Esophagus squamous epithelium (tissue), 5 donors: ENCODE measurements at places on chromosomes 13 and 19.

- DNase-seq: no peak
Measured at GRCh38 chr13:50589651-50590054, 253.8 kb downstream of the DLEU7 start.

GRCh38 chr13:51731759-51732158 is 72.2 kb downstream of the DHRS12 start:
- no peak for DNase-seq

DNA sequence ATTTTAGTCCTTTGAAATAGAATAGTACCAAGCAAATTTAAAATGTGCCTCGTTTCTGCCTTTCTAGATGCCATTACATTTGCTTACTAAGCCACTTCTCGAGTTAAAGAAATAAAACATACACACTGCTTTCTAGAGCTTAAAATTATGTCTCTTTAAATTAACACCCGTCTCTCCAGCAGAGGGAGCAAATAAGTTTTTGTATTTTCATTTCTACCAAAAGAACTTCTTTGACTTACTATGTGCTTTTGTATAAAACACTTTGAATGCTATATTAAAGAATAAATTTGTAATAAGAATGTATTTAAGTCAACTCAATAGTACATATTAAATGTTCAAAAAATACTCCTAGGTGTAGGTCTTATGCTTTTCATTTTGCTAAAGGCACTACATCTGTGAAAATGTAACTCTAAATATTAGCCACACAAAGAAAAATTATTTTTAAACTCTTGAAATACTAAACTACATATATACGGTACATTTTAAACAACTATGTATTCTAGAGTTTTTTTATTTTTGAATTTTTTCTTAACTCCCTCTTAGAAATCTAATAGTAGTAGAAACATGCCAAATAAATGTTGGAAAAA is 269.3 kb upstream of the MIR17HG start:
- DNase-seq: no peak

DNA sequence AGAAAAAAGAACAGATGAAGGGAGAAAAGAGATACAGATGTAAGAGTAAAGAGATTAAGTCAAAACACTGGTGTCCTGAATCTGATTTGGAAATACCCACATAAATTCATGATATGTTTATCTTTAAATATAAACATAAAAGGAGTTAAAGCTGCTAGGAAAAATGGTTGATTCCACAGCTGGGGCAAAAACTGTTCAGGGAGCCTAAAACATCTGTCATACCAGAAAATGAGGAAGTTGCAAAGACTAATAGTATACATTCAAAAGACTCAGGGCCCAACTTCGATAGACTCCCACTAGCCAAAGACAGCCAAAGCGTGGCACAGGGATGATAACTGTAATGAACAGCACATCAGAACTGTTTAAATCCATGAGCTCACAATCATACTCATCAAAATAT is 62.0 kb downstream of the ABCC4 start:
- no peak for DNase-seq

DNA sequence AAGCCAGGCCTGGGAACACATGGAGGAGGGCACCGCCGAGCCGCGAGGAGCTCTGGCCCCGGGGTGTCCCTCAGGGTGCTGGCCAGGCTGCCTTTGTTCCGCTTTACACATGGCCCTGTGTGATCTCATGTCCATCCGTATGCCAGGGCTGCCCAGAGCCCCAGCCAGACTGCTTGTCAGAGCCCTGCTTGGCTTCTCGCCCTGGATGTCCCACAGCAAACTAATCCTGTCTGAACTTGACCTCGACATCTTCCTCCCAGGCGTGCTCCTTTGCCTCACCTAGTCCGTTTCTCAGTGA is 14.3 kb downstream of the BCKDHA start:
- DNase-seq: no peak

DNA sequence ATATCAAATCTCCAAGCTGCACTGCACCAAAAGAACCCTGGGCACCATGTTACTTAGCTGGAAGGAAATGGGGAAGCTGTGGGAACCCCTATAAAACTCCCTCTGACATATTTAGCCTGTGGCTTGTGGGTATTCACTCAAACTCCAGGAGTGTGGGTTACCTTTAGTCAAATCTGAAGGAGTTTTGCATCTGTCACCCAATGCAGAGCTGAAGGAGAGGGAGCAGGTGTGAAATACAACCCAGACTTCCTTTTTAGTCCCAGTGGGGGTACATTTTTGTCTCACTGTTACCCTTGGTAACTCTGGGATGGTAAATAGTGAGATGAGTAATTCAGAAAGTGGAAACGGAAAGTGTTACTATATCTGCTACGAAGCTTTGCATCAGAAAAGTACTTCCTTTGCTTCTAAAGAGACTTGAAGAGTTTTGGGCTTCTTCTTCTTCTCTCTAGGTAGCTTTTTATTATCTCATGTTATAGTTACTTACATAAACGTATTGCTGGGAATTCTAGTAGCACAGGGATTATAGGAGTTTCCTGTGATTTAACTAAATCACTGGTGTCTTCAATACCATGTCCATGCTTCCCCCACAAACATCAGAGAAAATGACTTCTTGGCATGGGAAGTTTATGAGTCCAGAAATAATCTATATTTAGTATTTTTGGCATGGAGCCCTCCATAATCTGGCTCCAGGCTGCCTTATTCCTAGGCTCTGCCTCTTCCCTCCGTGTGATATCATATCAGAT is 105.9 kb downstream of the AKAP11 start:
- no peak for DNase-seq

DNA sequence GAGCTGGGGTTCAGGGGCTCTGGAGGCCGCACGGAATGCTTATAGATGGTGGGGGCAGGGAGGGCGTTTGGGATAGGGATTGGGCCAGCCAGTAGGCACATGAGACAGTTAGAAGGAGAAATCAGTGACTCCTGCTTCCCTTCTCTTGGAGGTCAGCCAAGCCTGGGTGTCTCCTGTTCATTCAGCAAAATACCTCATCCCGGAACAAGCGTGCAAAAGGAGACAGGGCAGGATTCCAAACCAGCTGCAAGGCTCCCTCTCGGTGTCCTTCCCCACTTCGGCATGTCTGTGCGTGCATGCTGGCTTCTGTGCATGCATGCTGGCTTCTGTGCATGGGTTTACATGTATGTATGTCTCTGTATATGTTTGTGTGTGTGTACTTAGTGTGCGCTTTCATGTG is 37.3 kb upstream of the PEPD start:
- no peak for DNase-seq

DNA sequence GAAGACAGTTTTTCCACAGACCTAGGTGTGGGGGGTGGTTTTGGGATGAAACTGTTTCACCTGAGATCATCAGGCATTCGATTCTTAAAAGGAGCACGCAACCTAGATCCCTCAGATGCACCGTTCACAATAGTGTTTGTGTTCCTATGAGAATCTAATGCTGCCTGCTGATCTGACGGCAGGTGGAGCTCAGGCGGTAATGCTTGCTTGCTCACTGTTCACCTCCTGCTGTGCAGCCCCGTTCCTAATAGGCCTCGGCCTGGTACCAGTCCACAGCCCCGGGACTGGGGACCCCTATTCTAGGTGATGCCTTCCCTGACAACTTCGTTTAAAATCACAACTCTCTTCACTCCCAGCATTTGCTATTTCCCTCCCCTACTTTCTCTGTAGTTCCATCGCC is 149.6 kb downstream of the IER2 start:
- DNase-seq: no peak

DNA sequence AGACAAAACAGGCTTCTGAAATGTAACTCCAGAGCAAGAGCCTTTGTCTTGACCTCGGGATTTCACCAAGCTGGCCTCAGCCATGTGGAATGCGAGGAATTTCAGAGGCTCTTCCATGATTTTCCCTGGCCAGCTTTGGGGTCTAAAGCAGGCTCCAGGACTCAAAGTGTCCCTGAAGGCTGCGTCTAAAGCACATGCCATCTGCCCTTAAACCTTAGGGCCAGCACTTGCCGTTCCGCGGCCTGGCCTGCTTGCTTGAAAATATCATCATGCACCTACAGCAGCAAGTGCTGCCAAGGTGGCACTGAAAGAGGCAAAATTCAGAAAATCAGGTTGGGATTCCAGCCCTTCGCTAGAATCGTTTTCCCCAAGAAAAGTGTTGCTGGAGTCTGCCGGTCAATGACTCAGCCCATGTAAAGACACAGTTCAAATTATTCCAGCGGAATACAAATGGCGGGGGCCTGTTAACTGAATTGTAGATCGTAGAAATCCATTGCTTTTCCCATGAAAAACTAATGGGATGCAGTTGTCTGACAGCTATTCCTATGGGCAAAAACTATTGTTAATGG is 105.7 kb upstream of the RAP2A start:
- DNase-seq: no peak

DNA sequence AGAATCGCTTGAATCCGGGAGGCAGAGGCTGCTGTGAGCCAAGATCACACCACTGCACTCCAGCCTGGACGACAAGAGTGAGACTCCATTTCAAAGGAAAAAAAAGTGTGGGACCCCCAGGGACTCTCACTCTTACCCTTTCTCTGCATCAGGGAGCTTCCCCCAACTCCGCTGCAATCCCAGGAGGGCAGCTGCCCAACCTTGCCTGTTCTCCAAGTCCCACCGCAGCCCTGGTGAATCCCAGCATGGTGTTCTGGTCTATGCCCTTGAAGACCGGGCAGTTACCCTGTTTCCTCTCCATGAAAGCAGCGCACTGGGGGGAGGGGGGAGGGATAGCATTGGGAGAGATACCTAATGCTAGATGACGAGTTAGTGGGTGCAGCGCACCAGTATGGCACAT is 35.7 kb upstream of the DPRX start:
- no peak for DNase-seq

DNA sequence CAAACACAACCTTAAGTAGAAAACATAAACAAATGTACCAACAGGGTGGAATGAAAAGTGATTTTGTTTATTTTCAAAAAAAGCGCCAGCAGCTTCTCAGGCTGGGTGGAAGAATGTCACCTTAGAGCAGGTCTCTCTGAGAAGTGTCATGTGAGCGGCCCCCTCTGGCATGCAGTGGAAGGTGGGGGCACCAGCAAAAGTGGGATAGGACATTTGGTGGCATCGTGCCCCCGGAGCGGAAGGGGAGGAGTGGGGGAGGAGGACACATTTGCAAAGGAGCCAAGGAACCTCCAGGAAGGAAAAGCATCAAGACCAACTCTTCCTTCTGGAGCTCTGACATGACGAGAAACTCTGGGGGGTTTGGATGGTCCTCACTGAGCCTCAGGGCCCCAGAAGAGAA is 635.3 kb downstream of the UQCRFS1 start:
- no peak for DNase-seq

GRCh38 chr19:21789466-21790085 is 22.2 kb upstream of the ZNF100 start:
- DNase-seq: no peak

DNA sequence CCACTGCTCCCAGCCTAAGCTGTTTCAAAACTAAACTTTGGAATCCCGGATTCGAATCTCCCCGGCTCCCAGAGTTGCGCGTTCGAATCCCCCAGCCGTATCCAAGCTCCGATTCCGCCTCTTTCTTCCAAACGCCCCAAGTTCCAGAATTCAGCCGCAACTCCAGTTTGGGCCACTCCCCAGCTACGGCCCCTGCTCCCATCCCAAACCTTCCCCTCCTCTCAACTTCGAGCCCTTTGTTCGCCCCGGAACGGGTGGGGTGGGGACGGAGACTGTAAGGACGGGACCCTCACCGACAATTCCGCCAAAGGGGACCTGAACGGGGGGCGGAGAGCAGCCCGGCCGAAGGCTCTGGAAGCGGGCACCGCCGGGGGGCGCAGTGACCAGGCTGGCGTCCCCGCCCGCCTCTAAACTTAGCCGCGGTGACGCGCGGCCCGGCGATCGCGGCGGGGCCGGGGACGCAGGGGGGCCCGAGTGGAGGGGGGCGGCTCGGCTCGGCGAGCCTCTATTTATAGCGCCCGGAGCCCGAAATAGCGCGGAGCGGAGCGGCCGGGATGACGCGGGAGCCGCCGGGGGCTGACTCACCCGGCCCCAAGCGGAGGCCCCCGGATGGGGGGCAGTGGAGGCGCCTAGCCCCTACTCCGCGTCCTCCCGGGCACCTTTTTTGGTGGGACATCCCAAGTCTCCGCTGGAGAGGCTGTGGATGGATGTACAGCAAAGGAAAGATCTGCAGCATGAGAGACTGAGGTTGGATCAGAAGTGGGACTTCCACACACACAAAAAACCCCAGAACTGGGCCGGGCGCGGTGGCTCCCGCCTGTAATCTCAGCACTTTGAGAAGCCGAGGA is 4.9 kb upstream of the ERCC1 start:
- no peak for DNase-seq

- DNase-seq: no peak
Measured at GRCh38 chr13:80881495-80881894, 540.6 kb upstream of the SPRY2 start.

- no peak for DNase-seq
Measured at GRCh38 chr13:73417012-73417615, 358.3 kb downstream of the KLF5 start.

GRCh38 chr19:17429641-17430113 is 9.8 kb downstream of the MVB12A start:
- no peak for DNase-seq

DNA sequence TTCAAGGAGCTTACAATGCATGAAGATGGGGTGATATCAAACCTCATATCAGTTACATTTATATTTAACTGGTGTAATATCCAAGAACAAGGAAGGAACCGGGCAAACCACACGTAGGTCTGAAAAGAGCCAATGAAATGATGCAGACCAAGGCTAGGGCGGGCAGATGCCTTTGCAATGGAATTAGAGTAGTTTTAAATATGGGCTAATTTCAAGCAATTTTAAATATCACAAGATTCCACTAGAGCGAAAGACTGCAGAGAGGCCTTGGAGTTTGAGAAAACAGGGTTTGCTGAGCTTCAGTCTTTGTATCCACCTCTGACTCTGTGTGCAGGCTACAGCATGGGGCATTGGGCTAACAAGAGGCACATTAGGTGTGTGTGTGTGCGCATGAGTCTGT is 53.9 kb upstream of the ZNF536 start:
- DNase-seq: no peak

DNA sequence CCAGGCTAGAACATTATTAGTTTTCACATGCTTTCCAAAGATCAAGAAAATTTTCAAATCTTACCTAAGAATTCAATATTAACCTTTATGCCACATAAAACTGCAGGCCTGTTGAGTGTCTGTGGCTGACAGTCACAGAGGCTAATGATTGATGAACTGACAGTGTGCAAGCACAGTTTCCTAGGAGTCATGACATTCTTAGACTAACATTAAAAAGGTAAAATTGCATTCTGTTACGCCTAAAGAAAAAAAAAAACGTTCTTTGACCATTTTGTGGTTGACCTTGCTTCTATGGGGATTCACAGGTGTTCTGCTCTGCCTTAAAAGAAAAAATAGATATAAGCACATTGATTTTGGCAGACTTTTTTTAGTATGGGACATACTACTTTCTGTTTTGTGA is 1776.2 kb downstream of the PCDH9 start:
- no peak for DNase-seq

GRCh38 chr19:7847664-7848063 is 17.6 kb downstream of the EVI5L start:
- DNase-seq: no peak

DNA sequence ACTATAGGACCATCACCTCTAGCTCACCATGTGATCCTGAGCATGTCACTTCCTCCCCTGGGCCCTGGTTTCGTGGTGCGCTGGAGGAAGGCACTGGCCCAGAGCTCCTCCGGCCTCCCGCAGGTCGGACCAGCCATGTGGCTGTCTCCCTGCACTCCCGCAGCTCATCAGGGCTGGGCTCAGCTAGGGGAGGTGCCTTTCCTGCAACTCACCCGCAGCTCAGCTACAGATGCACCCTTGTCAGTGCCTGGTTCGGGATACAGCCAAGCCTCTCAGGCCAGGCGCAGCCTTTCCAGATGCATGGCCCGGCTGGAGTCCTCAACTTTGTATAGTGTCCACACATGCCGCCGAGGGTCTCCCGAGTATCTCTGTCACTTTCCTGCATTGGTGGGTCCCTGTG is 138.2 kb upstream of the VSTM2B start:
- DNase-seq: no peak
